ENCODE measurements at places on chromosomes 4 and X. TPM values are rescaled to one million over a fixed set of nuclear protein-coding genes. Genes with fewer than 3 reads are reported as not detected.

Gene DUSP21
- polyA plus RNA-seq, result not detected

Gene NDST4
- 0.09 TPM for polyA plus RNA-seq

Gene CSAG3
- polyA plus RNA-seq, result not detected

Gene PRDM8
- 0.09 TPM for polyA plus RNA-seq

Gene JCHAIN
- polyA plus RNA-seq, result 555 TPM

Gene FATE1
- 0.26 TPM for polyA plus RNA-seq

Gene CMC4
- polyA plus RNA-seq, result 30.0 TPM

Gene PHOX2B
- polyA plus RNA-seq, result not detected

Gene TCP11X2
- polyA plus RNA-seq, result not detected

Gene IBSP
- polyA plus RNA-seq, result not detected

DNA sequence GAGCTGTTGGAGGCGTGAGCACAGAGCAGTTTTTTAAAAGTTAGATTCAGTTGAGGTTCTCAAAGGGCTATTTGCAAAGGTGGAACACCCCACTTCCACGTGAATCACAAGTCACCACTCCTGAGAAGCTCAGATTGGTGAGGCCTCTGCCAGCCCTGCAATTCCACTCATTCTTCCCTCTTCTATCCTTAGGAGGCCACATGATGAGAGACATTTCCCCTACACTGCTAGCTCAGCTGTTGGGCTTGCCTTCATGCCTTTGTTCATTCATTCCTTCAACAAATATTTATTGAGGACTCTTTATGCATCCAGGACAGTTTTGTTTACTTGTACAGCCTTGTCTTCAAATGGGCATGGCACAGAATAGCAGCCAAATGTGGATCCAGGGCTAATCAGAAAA is 3.7 kb downstream of the SRPX2 start:
- no peak for DNase-seq

DNA sequence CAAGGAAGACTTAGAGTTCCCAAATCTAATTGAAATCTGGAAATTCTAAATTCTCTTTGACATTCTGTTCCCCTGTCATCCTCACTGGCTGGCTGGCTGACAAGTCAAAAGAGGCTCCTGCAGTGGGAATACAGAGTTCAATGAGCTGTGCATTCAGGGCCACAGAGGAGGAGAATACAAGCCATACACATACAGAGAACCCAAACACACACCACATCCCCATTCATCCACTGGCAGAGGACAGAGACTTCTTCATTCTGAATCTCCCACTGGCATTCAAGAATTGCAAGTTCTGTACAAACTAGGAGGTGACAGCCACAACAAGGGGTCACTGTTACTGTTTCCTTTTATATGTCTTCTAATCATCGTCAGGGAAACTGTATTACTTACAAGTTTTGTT is 49.7 kb downstream of the SAT1 start:
- no peak for DNase-seq

GRCh38 chr4:122602277-122603142 is 18.4 kb downstream of the IL21 start:
- DNase-seq, result no peak

DNA sequence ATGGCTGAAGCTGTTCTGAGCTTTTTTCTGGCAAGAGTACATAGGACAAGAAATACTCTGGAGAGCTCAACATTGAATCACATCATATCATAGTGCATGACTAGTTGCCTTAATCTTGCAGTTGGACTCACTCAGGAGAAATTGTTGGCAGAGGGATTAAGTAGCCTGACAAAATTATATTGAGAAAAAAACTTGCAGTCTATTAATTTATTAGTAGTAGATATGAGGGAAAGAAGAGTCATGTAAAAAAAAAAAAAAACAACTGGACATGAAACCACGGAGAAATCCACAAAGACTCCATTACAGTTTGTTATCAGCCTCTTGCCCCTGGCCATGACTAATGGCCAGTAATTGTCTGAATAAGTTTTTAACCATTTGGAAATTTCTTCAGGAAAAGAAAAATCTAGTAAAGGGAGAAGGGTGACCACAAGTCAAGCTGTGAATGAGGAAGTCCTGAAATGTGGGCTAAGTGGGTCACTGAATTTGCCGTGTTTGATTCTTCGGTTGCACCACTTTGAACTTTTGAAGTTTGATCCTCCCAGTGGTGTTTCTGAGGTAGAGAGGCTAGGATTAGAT is 45.6 kb downstream of the FHL1 start:
- no peak for DNase-seq

- no peak for DNase-seq
Measured at GRCh38 chr4:108529984-108530905, 90.1 kb upstream of the RPL34 start.

GRCh38 chr4:100288811-100289529 is 98.7 kb upstream of the DDIT4L start:
- DNase-seq, result no peak

GRCh38 chr4:99983289-99983943 is 33.3 kb upstream of the H2AZ1 start:
- peak; percentile 13 for DNase-seq

DNA sequence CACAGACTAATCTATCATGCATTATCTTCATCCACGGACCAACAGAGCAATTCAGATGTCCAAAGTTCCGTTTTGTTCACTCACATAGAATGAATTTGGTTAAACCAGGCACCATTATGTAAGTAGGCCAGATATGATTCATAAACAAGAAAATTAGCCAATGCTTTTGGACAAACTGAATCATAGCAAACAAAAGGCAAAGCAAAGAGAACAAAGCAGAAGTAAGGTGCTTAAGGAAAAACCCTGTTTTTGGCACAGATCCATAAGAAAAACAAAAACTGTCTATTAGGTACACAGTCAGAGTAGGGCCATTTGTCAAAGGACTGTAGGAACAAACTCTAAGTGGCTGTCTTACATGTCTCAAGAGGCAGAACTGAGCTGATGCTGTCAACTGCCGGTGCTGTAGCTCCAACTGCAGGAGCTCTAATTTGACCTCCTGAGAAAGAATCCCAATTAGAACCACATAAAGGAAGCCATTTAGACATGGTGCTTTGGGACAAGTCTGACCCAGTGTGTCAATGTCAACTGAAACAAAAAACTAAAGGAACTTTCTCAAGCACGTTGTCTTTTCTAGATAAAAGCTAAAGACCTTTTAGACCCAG is 146.7 kb downstream of the COL25A1 start:
- DNase-seq, result no peak

GRCh38 chr4:104206784-104207183 is 287.9 kb downstream of the CXXC4 start:
- no peak for DNase-seq

GRCh38 chr4:89598602-89599001 is 238.4 kb downstream of the SNCA start:
- DNase-seq, result no peak

- no peak for DNase-seq
Measured at GRCh38 chr4:78987683-78988082, 48.4 kb upstream of the PAQR3 start.

- no peak for DNase-seq
Measured at GRCh38 chrX:13189380-13189779, 130.5 kb downstream of the ATXN3L start.

DNA sequence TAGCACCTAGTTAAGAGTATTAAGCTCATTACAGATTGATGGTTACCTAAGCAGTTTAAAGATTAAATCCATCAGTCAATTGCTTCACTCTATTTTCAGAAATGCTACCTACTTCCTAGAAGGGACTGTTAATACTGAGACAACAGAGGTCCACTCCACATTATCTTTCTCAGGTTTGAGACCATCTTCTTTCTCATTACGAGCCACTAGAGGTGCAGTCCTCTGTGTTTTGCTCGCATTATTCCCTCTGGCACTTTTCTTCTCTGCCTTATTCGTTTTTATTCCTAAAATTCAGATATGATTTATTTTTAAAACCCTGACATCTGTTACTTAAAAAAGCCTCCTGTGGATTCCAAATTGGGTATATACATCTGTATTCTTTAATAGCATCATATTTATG is 459.1 kb downstream of the FSTL5 start:
- DNase-seq, result no peak

- DNase-seq, result no peak
Measured at GRCh38 chrX:43504394-43504793, 151.7 kb upstream of the MAOA start.

All from GM12878 (cell line).